ENCODE measurements at places on chromosomes 13 and 19.

- DNase-seq: peak; percentile 72
Observed at GRCh38 chr19:55406826-55407549, 600 bp downstream of the UBE2S start.

GRCh38 chr13:69198706-69199105 lies 908.9 kb upstream of the ATXN8OS start:
- DNase-seq: no peak

- no peak for DNase-seq
Observed at GRCh38 chr13:27401210-27401609, 23.2 kb upstream of the GTF3A start.

DNA sequence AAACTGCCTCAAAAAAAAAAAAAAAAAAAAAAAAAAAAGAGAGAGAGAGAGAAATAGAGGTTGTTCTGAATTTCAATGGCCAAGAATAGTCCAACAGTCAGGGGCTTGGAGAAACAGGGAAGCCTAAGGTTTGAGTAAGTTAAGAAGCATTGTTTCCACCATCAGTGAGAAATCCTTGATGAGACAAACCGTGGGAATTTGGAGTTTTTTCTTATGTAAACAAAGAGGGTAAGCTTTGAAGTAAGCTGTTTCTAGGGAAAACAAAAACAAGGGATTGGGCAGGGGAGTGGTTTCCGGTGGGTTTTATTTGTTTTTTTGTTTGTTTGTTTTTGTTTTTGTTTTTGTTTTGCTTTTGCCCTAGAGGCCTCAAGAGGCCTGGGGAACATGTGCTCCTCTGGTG lies 11.2 kb upstream of the ERVV-1 start:
- no peak for DNase-seq

- peak; percentile 28 for DNase-seq
Observed at GRCh38 chr19:19110410-19111135, 27.7 kb downstream of the TMEM161A start.

DNA sequence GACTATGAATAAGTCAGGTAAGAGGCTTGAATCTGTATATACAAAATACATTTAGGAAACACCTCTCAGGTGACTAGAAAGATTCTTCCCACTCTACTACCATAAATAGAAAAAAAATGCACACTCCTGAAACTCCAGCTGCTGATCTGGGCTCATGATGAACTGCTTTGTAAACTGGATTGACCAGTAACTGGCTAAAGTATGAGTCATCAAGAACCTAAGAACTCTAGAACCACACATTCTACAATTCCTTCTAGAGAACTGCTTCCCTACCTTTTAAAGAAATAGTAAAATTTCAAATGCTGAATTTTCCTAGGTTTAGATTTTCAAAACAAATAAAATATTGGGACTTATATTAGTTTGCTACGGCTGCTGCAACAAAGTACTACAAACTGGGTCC lies 55.2 kb downstream of the ELF1 start:
- no peak for DNase-seq

- no peak for DNase-seq
Observed at GRCh38 chr13:32455594-32455903, 27.6 kb upstream of the N4BP2L1 start.

DNA sequence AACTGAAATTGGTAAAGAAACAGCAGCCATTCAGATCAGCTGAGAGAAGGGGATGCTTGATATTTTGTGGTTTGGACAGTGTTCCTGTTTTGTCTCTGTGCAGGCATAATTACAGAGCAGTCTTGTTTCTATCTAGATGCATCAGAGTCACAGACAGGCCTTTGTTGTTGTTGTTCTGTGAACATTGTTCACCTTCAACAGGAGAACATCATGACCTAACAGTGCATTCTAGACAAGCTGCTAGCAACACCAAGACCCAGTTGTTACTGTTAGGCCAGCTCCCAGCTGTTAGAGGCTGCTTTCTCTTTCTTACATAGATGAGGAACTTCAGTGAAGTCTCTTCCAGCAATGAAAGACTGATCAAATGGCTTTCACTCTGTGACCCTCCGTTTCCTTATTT lies 8.5 kb upstream of the LSR start:
- DNase-seq: no peak

- DNase-seq: peak; percentile 46
Observed at GRCh38 chr13:29707876-29708543, 112.5 kb upstream of the SLC7A1 start.

GRCh38 chr19:45283443-45284033 lies 32.5 kb downstream of the MARK4 start:
- no peak for DNase-seq

DNA sequence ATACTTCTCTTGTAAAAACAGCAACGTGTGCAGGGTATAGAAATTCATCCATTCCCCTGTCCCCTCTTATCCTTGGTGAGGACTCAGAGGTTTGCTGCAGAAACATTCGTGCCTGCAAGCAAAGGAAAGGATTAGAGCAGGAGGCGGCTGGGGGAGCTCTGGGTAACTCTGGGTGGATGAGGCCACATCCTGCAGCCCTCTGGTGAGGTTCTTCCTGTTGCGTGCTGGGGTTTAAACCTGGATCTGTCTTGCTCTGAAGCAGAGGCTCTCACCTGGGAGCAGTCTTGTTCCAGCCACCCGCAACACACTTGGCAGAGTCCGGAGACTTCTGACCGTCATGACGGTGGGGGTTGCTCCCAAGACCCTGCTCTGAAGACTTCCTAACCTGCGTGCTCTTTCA lies 69.2 kb downstream of the ATP11A start:
- DNase-seq: no peak

DNA sequence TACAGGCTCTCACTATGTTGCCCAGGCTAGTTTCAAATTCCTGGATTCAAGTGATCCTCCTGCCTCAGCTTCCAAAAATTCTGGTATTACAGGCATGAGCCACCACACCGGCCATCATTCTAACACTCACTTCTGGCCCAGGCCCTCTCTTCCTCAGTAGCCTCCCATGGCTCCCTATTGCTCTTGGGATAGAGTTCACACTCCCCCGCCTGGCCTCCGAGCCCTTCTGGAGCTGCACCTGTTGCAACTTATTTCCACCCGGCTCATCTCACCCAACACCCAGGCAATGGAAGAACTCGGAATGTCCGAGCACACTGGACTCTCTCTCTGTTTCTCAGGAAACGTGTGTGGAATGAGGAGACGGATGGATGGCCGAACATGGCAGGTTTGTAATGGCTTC lies 9.0 kb upstream of the SBK3 start:
- no peak for DNase-seq

GRCh38 chr19:45469945-45470761 lies 2.4 kb downstream of the FOSB start:
- no peak for DNase-seq

GRCh38 chr13:19695829-19696228 lies 62.4 kb downstream of the MPHOSPH8 start:
- DNase-seq: no peak

DNA sequence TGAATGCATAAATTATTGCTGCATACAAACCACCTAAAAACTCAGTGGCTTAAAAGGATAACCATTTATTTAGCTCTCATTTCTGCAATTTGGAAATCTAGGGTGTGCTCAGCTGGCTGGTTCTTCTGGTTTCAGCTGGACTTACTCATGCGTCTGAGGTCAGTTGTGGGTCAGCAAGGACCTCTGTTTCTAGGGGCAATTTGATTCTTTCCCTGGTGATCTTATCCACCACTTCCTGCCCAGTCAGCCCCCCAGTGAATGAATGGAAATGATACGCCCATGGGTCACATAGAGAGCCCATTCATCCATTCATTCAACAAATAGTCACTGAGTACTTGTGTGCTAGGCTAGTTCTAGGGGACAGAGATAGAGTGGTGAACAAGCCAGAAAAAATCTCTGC lies 9.9 kb downstream of the FXYD5 start:
- no peak for DNase-seq

GRCh38 chr13:73268306-73268705 lies 209.5 kb downstream of the KLF5 start:
- no peak for DNase-seq

DNA sequence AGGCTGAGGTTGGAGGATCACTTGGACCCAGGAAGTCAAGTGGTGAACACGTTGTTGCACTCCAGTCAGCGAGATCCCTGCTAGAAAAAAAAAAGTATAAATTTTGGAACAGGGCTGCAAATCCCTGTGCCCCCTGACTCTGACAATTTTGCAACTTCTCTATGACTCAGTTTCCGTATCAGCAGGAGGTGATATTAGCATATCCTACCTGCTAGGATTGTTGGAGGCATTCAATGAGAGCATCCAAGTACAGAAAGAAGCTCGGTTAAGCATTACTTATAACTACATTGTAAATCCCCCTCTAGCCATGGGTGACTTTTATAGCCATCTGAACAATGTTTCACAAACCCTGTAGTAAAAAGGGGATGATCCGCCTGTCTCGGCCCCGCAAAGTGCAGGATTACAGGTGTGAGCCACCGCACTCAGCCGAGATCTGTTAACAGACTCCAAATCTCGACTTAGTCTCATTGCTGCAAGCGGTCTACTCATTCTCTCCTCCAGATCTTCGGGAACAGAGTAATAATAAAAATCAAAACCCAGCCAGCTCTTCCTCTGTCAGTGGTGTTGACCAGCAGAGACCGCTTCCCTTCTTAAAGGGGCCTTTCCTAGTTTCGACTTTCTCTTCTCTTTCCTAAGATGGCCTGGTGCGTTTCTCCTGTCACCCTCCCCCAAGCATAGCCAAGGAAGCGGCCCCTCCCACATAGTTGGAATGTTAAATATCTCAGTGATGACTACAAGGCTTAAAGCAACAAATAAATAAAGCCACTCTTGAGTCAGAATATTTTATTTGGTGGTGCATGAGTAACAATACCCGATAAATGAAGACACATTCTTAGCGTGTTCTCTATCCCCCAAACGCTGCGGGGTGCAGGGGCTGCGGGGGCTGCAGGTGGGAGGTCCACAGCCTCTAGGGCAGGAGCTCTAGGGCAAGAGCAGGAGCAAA lies 10.3 kb upstream of the BICRA start:
- DNase-seq: no peak

GRCh38 chr13:110697842-110698241 lies 8.1 kb downstream of the CARS2 start:
- no peak for DNase-seq

- no peak for DNase-seq
Observed at GRCh38 chr13:29956853-29957252, 106.4 kb upstream of the UBL3 start.

GRCh38 chr19:17323964-17324332 lies 10.7 kb downstream of the ANO8 start:
- no peak for DNase-seq

DNA sequence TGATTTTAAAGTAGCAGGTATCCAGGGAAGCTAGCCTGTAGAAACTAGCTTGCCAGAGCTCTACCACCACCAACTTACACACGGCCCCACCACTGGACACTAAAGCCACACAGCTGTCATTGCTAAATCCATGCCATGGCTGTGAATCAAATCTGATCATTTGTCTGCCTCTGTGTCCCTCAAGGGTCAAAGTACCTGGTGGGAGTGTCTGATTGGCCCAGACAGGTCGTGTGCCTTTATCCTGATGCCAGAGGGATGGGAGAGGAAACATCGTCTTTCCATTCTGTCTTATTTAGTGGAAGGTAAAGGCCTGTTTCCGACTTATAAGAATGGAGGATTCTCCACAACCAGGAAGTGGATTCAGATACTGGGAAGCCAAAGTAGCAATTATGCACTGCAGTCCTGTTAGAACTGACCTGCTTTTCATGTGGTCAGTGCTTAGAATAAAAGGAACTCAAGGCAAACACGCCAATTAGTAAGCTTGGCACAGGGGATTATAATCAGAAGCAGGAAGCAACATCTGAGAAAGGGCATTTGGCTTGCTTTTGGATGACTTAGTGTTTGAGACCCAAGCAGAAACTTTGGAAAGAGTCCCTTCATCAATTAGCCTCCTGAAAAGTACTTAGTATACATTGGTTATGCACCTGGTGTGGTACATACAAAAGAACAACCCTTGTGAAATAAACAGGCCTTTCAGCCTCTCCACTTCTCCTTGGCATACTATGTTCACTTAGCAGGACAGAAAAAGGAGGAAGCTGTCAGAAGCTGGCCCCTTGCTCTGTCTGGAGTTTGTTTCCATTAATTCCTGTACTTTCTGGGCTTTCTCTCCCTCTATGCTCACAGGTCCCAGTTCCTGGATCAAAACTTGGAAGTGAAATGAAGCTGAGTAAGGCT lies 192.4 kb downstream of the NUFIP1 start:
- no peak for DNase-seq

- DNase-seq: no peak
Observed at GRCh38 chr19:28823338-28823961, 389.5 kb downstream of the UQCRFS1 start.

DNA sequence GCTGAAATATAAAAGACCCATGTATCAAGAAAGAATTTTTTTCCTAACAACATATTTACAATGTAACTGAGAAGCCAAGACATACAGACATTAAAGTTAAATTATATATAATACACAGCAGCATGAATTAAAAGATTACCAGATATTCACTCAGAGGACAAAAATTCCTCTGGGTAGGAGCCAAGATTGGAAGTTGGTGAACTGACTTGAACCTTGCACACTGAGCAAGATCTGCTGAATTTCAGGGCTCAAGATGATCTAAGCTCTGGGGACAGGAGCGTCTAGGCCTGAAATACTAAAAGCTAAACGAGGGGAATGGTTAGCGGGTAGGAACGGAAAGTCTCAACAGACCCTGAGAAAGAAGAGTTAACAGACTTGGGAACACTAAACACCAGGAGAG lies 8.5 kb downstream of the FOXO1 start:
- DNase-seq: no peak

DNA sequence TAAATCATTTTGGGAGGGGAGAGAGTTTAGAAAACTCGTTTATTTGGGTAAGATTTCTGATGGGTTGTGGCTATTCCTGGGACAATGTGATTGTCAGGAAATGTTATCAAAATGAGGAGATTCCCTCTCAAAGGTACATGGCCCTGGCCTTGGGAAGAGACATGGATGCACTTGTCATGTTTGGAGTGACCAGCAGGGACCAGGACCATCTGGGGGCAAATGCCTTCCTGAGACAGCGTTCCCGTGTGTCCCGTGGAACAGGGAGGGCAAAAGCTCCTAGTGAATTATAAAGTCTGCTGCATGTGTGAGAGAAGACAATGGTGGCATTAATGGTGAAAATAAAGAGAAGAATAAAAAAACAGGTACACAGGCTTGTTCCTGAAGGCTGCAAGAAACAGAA lies 317.3 kb downstream of the ZNF536 start:
- DNase-seq: no peak

DNA sequence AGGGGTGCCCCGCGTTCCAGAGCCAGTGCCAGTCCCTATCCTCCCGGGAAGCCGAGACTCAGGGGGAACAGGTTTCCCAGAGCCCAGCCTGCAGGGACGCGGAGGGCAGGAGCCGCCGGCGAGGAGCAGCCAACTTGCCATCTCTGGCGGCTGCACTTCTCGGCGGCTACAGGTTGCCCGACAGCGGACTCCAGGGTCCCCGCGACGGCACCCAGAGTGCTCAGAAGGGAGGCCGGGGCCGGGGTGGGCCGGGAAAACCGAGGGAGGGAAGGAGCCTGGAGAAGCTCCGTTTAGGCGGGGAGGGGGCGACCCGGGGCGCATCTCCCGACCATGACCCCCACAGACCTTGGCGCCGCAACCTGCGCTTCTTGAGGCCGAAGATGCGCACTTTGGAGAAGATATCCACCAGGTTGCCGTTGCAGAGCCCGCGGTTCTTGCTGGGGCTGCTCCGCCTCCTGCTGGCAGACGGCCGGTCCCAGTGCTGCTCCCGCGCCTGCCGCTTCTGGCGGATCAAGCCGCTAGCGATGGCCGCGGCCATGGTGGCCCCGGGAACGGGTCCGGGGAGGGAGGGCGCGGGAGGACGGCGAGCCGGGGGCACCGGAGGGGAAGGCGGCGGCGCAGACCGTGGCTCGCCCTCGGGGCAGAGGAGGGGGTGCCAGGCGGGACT lies 463.8 kb downstream of the ITGBL1 start:
- DNase-seq: no peak

Measured in hematopoietic multipotent progenitor cell treated with erythropoietin and hydrocortisone succinate and interleukin-3 and kit ligand, for 17 days (in vitro differentiated cells).